IMR-90 (cell line): ENCODE measurements at places on chromosomes 13 and 19.

DNA sequence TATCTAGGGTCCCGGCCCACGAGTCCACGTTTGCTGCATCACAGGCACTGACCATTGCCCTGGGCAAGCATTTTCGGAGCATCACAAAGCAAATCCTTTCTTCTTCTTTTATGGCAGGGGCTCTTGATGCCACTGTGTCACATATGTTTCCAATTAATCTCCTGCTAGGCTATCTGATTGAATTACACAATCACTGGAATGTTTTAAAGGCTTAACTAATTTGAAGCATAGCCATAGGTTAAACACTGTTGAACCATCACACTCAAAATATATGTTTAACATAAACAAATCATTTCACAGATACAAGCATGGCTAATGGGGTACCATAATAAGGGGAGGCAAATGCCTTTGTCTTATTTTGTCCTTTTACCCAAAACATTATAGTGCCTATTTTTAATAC lies 338.3 kb downstream of the POU4F1 start:
- DNase-seq = no peak

GRCh38 chr19:43695985-43696704 lies 19.7 kb upstream of the IRGC start:
- no peak for DNase-seq

GRCh38 chr19:19661141-19661674 lies 2.3 kb downstream of the ATP13A1 start:
- no peak for DNase-seq

DNA sequence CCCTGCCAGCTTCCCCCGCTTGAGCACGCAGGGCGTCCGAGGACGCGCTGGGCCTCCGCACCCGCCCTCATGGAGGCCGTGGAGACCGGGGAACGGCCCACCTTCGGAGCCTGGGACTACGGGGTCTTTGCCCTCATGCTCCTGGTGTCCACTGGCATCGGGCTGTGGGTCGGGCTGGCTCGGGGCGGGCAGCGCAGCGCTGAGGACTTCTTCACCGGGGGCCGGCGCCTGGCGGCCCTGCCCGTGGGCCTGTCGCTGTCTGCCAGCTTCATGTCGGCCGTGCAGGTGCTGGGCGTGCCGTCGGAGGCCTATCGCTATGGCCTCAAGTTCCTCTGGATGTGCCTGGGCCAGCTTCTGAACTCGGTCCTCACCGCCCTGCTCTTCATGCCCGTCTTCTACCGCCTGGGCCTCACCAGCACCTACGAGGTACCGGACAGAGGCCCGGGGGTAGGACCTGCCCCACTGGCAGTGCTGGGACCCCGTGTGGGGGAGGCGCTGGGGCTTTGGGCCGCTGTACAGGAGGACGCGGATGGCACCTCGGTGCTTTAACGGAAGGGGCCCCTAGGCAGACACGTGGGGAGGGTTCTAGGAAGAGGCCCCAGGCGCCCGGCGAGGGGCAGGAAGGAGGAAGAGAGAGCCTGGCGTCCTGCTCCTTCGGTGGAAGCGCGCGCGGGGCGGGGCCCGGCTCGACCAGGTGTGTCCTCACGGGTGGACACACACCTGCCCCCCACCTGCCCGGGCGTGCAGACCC lies 681 bp downstream of the SLC5A5 start:
- DNase-seq = no peak

DNA sequence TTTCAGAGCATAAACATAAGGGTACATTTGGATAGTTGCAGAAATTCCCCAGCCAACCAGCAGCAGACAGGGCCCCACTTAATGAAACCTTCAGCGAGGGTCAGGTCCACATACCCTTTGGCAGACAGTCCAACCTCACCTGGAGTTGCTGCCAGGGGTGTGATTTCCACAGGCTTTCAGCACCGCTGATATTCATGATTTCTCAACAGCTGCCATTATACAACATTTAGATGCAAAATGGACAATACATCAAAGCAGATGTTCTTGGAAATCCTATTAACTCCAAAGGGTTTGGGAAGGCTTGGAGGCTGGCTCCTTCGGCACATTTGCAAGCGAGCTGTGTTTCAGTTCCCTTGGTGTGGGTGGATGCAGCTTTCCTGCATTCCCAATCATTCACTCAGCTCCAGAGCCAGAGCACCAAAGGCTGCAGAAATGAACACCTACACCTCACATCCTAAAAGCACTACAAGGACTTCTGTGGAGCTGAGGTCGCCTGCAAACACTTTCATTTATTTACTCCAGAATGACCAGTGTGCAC lies 147.2 kb upstream of the VSTM2B start:
- DNase-seq = no peak

- no peak for DNase-seq
These were observed 68.3 kb downstream of the DNAJC3 start for GRCh38 chr13:95745289-95745688.

DNA sequence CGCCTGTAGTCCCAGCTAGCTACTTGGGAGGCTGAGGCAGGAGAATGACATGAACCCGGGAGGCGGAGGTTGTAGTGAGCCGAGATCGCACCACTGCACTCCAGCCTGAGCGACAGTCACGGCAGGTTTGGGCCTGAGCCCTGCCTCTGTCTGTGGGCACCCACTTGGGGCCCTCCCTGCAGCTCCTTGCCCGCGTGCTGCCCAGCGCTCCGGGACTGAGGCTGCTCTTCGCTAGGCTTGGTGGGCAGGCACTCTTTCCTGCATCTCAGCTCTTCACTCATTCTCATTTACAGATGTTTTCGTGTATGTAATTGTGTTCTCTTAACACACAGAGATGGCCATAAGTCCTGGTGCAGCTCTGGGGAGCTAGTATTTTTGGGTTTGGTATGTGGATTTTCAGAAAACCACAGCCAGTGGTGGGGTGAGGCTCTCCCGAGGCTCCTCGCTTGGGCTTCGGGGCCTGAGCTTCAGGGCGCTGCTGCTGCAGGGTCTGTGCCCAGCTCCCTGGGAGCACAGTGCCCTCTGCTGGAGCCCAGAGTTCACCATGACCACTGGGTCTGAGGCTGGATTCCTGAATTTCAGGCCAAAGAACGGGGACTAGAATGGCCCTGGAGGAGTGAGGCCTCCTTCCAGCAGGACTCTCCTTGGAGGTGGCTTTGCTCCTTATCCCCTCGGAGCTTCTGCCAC lies 15.2 kb downstream of the UPF1 start:
- DNase-seq = peak; percentile 69

- DNase-seq = no peak
These were observed 909.3 kb downstream of the GPC5 start for GRCh38 chr13:92307752-92308151.

DNA sequence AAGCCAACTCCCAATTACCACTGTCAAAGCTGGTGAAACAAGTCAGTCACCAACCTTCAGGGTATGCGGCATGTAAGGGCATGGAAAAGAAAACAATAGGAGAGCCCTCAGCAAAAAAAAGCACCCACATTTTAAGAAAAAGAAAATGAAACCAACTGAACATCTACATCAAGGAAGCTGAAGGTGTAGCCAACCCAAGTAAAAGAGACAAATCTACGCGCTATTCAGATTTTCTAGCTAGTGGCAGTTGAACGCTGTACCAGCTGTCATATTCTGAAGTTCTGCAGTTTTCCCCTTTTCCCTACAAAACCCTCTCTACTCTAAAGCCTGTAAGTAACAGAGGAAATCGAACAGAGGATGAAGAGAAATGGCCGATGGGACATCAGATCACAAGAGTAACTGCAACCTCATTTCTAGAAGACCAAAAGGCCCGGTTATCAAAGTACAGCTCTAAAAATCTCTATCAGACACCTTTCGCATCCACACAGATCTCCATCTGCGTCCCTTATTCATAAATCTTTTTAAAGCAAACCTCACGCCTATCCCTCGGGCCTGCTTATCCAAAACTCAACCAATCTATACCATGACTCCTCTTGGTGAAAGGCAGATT lies 1.4 kb downstream of the MYCBP2 start:
- no peak for DNase-seq

DNA sequence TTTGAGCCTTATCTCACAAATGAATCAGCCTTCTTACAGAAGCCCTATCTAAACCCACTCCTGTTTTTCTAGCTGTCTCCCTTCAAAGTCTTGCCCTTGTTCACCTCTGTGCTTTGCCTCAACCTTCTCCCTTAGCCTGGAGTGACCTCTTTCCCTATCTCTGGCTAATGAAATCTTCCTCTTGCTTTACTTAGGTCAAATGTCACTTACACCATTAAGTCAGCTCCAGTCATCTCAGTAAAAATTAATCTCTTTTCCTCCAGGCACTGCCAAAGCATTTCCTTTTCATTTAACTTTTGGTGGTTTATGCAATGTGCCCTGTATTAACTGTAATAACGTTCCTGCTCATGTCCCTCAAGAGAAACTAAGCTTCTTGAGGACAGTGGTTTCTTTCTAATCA lies 596.5 kb upstream of the MIR17HG start:
- no peak for DNase-seq

- no peak for DNase-seq
These were observed 117.7 kb downstream of the FREM2 start for GRCh38 chr13:38804536-38804935.

GRCh38 chr13:113739527-113740285 lies 19.3 kb upstream of the TMEM255B start:
- DNase-seq = no peak

GRCh38 chr19:16514383-16515019 lies 18.3 kb downstream of the C19orf44 start:
- no peak for DNase-seq

DNA sequence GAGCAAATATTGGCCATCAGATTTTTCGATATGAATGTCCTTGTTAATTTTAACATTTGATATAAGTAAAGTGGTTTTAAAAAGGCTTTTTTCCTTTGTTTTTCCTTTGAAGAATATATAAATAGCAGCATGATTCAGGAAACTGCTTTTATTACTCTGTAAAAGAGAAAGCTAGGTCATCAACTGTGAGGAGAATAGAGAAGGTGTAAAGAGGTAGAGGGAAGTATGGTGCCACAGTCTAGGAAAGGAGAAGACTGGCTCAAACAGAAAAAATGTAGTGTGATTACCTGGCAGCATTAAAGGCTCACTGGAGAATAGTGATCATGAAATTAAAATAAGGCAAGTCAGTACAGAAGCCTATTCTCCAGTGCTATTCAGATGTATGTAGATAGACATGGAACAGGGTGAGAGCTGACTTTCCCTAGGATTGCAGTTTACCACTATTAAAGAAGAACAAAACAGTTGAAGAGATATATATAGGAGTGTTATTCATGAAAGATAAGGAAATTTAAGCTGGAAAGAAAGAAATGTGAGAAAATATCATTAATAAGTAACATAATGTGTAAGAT lies 1115.9 kb upstream of the PCDH9 start:
- DNase-seq = no peak

DNA sequence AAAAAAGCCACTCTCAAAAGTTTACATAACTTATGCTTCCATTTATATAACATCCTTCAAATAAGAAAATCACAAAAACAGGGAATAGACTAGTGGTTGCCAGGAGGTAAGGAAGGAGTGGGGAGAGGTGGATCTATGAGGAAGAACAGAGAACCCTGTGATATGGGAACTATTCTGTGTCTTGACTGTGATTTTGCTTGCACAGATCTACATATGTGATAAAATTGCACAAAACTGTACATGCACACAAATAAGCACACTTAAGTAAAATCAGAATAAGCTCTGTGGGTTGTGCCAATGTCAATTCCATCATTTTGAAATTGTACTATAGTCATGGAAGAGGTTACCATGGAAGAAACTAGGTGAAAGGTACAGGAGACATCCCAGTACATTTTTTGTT lies 121.6 kb upstream of the SGCG start:
- DNase-seq = no peak

- peak; percentile 53 for DNase-seq
These were observed 800 bp downstream of the ETFB start for GRCh38 chr19:51365211-51365964.

- DNase-seq = no peak
These were observed 1831.1 kb downstream of the SLITRK5 start for GRCh38 chr13:89502286-89502685.

- no peak for DNase-seq
These were observed 827.4 kb downstream of the GPC5 start for GRCh38 chr13:92225861-92226260.

DNA sequence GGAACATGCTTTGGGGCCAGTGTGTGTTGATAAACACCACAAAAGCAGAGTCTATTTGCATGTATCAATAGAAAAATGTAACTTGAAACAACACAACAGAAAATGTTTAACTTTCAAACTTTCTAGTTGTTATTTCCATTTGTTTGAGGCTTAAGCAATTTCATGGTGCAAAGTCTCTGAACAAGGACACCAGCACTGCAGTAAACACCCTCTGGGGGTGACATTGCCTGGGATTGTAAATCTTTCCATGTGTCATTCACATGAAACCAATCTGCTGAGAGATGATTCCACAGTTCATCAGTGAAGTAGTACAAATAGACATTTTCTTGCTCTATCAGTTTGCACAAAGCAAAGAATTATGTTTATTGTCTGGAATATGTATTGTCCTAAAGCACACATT lies 124.5 kb downstream of the ITGBL1 start:
- DNase-seq = no peak

DNA sequence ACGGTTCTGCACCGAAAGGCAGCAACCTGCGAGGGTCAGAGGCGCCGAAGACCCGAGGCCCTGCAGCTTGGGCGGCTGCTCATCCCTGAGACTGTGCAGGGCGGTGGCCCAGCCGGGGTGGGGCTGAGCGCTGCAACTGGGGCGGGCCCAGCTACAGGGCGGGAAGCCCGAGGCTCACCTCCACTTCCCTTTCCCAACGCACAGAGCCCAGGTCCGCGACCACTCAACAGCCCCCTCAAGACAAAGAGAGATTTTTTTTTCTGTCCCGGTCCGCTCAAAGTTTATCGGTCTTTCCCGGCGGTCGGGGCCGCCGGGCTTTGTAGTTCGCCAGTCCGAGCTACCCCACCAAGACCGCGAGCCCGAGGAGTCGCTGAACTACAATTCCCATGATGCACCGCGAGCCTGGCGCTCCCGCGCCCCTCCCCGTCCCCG lies 573 bp downstream of the KATNAL1 start:
- DNase-seq = peak; percentile 91

DNA sequence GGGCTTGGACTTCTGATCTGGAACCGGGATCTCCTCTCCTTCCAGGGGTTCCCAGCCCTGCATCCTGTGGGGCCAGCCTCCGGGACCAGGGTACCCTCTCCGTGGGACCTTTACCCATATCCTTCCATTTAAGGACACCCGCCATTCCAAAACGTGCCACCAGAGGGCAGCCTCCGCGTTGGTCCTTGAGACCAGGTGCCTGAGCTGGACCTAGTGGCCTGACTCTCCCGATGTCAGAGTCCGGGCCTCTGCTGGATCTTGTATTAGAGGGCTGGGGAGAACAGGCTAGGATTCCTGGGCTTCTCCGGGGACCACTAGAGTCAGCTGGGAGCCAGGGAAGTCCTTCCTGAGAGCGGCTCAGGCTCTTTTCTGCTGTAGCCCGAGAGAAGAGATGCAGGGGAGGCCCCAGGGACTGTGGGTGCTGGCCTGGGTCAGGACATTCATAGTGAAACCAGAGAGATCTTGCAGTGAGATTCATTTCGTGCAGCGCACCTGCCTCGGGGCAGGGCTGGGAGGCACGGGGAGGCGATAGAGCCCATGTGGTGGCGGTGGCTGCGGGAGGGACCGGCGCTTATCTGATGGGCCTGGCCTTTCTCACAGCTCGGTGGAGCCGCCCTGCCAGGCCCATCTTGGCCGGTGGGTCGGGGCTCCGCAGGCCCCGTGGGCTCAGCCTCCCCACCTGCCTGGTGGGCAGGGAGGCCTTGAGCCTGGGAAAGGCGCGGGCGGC lies 9.8 kb upstream of the SLC7A10 start:
- peak; percentile 55 for DNase-seq

- DNase-seq = no peak
These were observed 22.4 kb upstream of the IGFL4 start for GRCh38 chr19:46063201-46063600.

GRCh38 chr19:21308773-21309172 lies 20.4 kb downstream of the ZNF708 start:
- DNase-seq = no peak

- peak; percentile 82 for DNase-seq
These were observed 7.8 kb upstream of the HIF3A start for GRCh38 chr19:46288896-46289588.
